ENCODE measurements at places on chromosomes 4 and X.

DNA sequence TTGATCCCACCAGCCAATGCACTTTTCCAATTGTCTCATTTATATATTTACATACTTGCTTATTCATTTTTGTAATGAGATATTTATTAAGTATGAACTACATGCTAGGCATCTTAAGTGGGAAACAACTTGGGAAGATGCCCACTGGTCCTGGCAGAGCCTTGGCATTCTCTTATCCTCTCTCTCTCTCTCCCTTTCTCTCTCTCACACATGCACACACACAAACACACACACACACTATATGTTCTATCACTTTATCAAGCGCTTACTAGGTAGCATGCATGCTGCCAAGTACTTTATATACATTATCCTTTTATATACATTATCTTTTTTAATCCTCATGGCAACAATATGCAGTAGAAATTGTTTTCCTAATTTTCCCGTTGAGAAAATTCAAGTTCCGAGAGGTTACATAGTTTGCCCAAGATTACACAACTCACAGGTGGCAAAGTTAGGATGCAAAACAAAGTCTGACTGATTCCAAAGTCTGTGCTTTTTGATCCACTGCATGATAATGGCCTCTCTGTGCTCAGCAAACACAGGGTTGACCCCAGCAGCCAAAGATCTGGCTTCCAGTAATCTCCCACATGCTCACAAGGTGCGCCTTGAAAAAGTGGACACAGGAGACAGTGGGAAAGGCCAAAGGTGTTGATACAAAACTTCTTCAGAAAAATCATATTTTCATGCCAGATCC lies 173.1 kb upstream of the KLF3 start:
- H3K4me3 ChIP-seq = no peak overlapping the region
- no peaks in the 10 kb centered on the region for H3K36me3 ChIP-seq
- DNase-seq = no peak
- no peaks in the 10 kb centered on the region for H3K4me1 ChIP-seq
- no peaks in the 10 kb centered on the region for H3K27me3 ChIP-seq

DNA sequence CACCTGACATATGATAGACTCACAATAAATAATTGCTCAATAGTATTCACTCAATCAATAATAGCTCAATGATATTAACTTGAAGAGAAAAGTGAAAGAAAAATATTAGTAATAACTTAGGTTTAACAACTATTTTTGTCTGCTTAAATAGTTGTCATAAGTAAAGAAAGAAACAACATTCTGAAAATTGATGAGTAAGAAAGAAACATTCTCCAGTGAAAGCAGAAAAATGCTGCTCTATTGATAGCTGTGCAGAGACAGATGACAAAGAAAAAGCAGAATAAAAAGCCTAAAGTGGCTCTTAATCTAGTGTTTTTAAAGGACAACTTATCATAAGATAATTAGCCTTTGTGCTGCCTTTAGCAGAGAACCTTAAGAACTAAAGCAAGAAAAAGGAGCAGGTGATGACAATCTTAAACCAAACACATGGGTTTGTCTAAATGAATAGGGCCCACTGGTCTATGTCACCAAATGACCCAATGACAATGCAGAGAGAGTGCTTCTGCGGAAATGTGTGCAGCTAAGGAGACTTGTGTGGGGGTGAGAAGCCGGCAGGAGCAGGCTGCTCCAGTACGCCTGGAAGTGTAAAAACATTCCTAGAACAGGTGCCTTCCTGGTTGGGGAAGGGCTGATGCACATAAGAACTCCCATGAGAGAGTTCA lies 13.2 kb downstream of the HS3ST1 start:
- H3K27ac ChIP-seq = no peak overlapping the region
- no peaks in the 10 kb centered on the region for H3K27me3 ChIP-seq
- no peaks in the 10 kb centered on the region for H3K36me3 ChIP-seq

DNA sequence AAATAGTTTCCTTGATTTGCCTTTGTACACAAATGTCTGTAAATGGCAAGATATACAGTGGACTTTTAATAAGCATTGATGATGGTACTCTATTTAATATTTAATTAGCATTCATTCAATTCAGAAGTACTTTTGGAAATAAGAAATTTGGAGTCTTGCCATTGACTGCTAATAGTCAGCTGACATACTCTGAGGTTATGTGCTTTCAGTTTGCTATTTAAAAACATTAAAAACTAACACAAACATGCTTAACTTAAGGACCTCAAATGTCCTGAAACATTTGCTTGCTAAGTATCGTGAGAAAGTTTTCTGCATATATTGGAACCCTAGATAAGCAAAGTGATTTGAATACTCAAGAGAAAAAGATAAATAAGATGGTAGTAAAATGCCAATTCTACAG lies 64.6 kb downstream of the REELD1 start:
- no peak overlapping the region for H3K27ac ChIP-seq
- H3K27me3 ChIP-seq = no peaks in the 10 kb centered on the region
- H3K36me3 ChIP-seq = no peaks in the 10 kb centered on the region
- DNase-seq = no peak

GRCh38 chrX:131405497-131405896 lies 116.4 kb upstream of the IGSF1 start:
- no peaks in the 10 kb centered on the region for H3K4me1 ChIP-seq
- no peaks in the 10 kb centered on the region for H3K27me3 ChIP-seq
- H3K36me3 ChIP-seq = no peaks in the 10 kb centered on the region
- no peak for DNase-seq
- H3K27ac ChIP-seq = no peak overlapping the region
- H3K4me3 ChIP-seq = no peak overlapping the region

GRCh38 chr4:57053508-57053907 lies 56.7 kb downstream of the IGFBP7 start:
- H3K36me3 ChIP-seq = no peaks in the 10 kb centered on the region
- no peak for DNase-seq
- no peak overlapping the region for H3K4me3 ChIP-seq
- no peaks in the 10 kb centered on the region for H3K4me1 ChIP-seq

DNA sequence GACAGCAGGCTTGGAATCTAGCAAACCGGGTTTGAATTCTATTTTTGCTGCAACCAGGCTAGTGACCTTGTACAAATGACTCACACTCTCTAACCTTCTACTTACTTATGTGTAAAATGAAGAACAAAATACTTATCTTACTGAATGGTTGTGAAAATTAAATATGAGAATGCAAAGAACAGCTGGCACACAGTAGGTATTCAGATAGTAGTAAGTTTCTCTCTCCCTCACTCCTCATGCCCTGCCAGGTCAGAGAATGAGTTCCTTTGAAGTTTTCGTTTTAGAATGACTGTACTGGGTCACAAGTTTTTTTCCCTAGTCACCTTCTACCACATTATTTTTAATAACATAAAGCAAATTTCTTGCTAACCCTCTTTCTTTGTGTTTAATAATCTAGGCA lies 33.0 kb downstream of the CISD2 start:
- H3K27ac ChIP-seq = no peak overlapping the region
- DNase-seq = no peak
- no peaks in the 10 kb centered on the region for H3K27me3 ChIP-seq
- no peaks in the 10 kb centered on the region for H3K4me1 ChIP-seq

DNA sequence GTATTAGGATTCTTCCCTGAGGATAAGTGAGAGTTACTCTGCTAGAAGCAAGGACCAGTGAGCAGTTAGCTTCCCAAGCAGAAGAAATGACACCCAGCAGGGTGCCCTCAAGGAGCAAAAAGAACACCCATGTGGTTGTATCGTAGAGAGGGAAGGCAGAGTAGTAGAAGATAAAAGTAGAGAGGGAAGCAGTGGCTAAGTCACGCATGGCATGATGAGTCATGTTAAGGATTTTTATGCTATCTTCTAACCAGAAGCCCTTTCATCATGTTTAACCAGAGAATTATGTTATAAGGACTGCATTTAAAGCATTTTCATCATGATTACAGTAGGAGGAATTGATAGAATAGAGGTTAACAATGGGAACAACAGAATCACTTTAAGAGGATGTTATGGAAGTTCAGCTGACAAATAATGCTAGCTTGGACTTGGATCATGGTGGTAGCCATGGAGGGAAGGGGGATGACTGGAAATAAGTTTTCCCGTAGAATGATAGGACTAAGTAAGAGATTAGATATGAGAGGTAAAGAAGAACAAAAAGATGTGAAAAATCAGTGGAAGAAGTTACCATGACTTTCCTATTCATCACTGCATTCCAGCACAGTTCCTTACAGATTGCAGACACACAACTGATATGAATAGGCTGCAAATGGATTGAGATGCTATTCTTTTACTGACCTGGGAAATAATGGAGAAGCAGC lies 383.5 kb upstream of the INTU start:
- no peak overlapping the region for H3K4me3 ChIP-seq
- H3K4me1 ChIP-seq = no peaks in the 10 kb centered on the region
- no peaks in the 10 kb centered on the region for H3K27me3 ChIP-seq
- DNase-seq = no peak
- H3K27ac ChIP-seq = no peak overlapping the region
- H3K36me3 ChIP-seq = no peaks in the 10 kb centered on the region

GRCh38 chr4:118281611-118282442 lies 71.0 kb downstream of the PRSS12 start:
- H3K4me3 ChIP-seq = no peak overlapping the region
- H3K27ac ChIP-seq = no peak overlapping the region
- H3K27me3 ChIP-seq = no peaks in the 10 kb centered on the region
- no peaks in the 10 kb centered on the region for H3K36me3 ChIP-seq

DNA sequence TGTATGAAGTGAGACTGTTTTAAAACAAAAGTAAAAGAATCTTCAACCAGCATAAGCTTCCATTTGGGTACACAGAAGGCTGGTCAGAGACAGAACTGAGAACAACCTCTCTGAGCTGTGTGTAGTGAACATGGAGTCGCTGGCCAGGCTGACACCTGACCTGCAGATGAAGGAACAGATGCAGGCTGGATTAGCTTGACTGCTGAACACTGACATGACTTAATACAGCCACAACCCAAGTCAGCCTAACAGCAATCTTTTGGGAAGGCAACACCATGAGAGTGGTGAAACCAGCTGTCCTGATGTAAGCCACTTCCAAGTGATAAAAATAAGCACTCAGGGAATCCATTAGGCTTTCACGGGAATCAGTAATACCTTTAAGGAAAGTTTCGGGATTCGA lies 10.1 kb downstream of the SCARB2 start:
- no peak overlapping the region for H3K27ac ChIP-seq
- no peak for DNase-seq
- H3K4me1 ChIP-seq = peaks cover 12% of the 10 kb centered on the region
- H3K36me3 ChIP-seq = no peaks in the 10 kb centered on the region

- no peak for DNase-seq
- H3K4me3 ChIP-seq = no peak overlapping the region
- H3K27ac ChIP-seq = no peak overlapping the region
- no peaks in the 10 kb centered on the region for H3K36me3 ChIP-seq
- H3K27me3 ChIP-seq = no peaks in the 10 kb centered on the region
- H3K4me1 ChIP-seq = no peaks in the 10 kb centered on the region
Measured at GRCh38 chr4:123236606-123237005, 160.0 kb upstream of the SPRY1 start.
